Hindlimb muscle (tissue), 1 donor: ENCODE measurements at places on chromosomes 1 and 21.
A peak's percentile ranks its signal among the peaks of the same experiment; 100 is the strongest.

DNA sequence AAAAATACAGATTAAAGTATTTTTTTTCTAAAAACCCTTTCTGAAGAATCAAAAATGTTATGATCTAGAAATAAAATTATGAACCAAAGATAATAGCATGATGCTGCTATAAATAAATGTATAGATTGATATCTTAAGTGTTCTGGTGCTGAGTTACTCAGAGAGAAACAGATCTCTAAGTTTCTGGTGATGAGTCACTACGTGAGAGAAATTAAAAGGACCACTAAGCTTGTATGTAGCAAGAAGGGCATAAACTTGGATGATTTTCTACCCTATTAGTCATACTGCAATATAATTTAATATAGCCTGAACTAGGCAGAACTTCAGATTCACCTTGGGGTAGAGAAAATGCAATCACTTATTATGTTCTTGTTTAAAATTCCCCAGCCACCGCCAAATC lies 514.8 kb downstream of the AMY1C start:
- DNase-seq = no peak

DNA sequence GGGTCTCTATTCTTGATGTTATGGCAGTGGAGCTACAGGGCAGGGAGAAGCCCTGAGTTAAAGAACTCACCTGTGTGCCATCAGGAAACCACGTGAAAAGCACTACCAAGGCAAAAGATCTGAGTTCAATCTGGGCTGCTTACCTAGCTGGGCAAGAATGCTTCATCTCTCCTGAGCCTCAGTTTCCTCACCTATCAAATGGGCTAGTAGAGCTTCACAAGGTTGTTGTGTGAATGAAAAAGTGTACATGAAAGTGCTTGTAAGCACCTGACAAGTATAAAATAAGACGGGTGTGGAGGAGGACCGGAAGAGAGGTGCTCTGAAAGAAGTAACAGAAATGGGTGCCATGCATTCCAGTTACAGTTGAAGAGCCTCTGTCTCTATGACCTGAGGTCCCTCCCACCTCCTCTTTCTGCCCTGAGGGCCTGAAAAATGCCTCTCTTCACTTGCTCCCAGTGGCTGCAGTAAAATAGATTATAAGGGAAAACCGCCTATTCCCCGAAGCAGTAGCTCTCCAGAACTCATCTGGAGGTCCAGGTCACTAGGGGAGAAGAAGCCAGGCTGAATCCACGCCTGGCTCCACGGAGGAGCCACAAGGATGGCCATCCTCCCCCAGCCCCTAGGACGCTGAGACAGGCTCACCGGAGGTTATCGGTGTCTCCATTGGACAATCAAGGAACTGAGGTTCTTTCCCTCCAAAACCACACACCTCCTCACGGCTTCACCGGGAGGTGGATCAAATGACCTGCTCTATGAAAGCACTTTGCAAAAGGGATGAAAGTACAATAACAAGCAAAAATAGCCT lies 1.4 kb downstream of the GPR161 start:
- no peak for DNase-seq

- DNase-seq = no peak
Measured at GRCh38 chr21:27021801-27022200, 54.9 kb upstream of the ADAMTS5 start.

GRCh38 chr1:9453779-9454418 lies 85.4 kb upstream of the SLC25A33 start:
- no peak for DNase-seq

GRCh38 chr1:230248889-230249270 lies 177.3 kb downstream of the PGBD5 start:
- DNase-seq = no peak

- DNase-seq = no peak
Measured at GRCh38 chr1:58447886-58448285, 98.6 kb downstream of the OMA1 start.

GRCh38 chr1:237429252-237429651 lies 387.3 kb downstream of the RYR2 start:
- DNase-seq = no peak

GRCh38 chr1:11026052-11026451 lies 13.6 kb downstream of the TARDBP start:
- DNase-seq = no peak

DNA sequence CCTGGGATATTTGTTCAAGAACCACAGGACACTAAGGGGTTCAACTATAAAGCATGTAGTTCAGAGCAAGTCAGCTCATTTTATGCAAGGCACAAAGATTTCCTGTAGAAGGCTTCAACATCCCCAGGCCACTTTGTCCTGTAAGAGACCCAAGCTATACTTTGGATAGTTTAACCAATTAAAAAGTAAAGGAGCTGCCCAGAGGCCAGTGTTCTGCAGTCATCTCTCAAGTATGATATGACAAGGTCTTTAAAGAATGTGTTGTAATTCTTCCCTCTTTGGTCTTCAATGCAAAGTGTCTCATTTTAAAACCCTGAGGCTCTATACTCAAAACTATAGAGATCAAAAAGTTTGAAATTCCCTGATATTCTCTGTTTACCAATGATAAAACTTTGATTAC lies 34.1 kb downstream of the KRTAP20-3 start:
- DNase-seq = no peak

DNA sequence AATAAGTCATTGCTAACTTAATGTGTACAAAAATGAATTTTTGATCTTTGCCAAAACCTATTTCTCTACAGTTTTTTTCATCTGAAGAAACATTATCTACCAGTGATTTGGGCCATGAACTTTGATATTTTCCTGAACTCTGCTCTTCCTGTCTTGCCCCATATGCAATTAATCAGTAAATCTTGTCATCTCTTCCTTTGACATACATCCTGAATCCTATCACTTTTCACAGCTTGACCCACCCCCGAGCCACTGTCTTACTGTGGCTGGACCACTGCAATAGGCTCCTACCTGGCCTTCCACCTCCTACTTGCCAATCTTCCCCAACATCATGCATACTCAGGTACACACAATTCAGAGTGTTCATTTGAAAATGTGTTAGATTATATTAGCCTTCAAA lies 46.4 kb downstream of the RGS13 start:
- DNase-seq = no peak

DNA sequence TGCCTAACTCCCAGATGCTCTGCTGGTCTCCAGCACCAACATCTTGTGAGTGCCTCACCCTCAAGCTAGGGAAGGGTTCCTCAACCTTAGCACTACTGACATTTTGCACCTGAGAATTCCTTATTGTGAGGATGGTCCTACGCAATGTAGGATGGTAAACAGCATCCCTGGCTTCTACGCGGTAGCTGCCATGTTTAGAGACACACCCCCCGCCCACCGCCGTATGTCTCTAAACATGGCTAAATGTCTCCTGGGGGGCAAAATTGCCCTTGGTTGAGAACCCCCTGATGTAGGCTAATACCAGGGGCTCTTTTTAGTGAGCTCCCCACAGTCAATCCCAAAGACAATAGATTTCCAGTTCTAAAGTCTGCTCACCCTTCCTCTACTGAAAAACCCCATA lies 2.5 kb upstream of the MAP7D1 start:
- DNase-seq = no peak

- DNase-seq = no peak
Measured at GRCh38 chr1:20250340-20250989, 40.2 kb upstream of the VWA5B1 start.

DNA sequence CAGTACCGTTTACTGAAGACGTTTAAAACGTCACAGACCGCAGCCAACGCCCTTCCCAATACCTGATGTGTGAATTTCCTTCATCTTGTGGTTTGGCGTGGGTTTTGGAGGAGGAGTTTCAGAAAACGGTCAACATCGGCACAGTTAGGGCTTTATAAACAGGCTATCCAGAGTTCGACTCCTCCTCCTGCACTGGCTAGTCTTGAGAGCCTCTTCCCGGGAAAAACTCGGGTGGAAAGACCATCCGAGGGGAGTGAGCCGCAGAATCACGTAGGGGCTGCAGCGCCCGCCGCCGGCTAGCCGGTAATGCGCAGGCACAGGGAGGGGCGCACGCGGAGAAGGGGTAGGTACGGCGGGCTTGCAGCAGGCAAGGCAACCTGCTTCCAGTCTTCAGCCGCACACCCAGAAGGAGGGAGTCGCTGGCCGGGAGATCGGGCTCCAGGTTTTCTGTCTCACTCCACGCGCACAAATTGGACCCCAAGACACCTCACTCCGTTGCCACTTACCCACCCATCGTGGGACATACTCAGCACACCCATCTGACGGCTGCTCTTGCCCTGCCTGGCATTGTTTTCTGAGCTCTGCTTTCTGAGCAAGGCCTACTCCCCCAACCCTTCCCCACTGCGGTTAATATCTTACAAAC lies 25.4 kb downstream of the SLC19A2 start:
- DNase-seq = no peak

GRCh38 chr1:62070384-62071011 lies 124.2 kb upstream of the L1TD1 start:
- no peak for DNase-seq

- DNase-seq = peak; percentile 19
Measured at GRCh38 chr1:150875197-150876118, 941 bp downstream of the ARNT start.

DNA sequence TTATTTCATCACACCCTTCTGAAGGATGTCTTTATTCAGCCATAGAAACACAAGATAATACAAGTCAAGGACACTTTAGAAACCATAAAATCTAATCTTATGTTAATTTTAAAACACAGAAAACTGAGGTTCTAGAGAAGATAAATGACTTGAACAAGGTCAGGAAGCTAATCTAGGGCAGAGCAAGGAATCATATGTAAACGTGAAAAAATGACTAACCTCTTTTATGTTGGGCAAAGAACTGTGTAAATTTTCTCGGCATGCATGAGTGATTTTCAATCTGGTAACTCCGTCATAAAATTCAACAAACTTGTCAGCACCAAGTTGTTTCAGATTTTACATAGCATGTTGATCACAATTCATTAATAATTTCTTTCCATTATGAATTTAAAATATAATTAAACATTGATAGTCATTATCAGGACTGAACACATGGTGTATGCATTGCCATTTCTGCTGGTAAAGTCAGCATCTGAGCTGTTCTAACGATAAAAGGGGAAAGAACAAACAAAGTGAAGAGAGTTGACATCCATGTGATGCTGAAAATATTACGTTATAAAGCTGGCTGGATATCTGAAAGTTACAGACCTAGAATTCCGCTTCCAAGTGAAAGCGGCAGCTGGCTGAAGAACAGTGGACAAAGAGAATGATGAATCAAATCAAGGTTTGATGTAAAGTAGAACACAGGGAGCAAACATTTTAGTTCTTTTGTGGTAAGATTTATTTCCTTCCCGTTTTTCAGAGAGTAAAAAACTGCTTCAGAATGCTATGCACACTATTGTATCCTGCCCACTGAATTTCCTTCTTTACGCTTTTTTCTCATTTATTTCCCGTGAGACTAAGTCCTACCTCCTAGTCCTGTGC lies 1037.4 kb upstream of the TMPRSS15 start:
- DNase-seq = peak; percentile 7

DNA sequence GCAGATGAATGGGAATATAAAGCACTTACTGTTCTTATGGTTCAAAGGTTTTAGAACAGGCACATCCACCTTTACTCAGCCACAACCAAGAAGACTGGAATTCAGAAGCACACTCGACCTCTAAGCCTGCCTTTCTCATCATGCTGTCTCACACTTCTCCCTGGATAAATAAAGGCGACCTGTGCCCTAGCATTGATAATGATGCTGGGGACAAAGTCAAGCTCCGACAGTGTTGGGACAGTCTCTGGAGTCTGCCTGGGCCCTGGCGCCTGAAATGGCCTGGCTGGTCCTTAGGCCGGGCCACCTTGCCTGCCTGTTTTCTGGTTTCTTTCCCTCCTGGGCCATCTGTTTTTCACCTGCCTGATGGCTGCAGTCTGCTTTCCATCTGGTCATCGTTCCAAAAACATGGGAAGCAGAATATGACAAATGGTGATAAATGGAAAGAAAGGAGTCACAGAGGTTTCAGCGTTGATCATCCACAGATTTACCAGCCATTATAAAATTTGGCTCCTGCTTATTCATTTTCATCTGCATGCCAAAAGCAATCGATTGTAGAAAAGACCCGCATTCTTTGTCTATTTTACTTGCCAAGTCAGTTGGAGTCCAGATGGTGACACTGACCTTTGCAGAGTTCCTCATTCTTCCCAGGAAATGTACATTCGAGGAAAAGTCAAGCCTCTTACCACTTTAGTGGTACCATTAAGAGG lies 91.2 kb upstream of the KCNJ15 start:
- peak; percentile 25 for DNase-seq

- DNase-seq = no peak
Measured at GRCh38 chr1:59352065-59352464, 55.2 kb downstream of the FGGY start.

DNA sequence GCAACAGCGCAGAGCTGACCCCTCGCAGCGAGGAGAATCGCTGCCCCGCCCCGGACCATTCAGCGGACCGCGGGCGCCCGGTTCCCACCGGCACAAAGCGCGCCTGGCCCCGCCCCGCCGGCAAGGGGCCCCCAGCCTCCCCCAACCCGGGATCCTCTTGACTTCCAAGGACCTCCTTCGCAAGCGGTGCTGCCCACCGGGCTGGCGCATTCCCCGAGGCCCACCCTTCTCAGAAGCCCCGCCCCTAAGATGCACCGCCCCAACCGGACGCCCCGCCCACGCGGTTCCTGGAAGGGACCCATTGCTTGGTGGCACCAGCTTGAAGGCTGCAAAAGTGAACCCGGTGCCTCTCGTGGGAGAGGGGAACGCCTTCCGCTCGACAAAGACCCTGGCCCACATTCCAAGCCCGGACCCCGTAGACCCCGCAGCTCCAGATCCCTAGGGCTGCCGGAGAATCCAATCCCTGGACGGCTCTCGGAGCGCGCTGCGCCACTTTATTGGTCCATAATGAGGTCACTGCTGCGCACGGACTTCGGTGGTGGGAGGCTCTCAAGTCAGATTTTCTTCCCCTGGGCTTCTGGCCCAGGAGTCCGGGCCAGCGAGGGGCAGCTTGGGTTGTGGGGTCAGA lies 2.0 kb downstream of the HES3 start:
- DNase-seq = no peak

GRCh38 chr1:156026588-156026987 lies 5.8 kb upstream of the SSR2 start:
- DNase-seq = no peak
